Stimulated activated CD4-positive, alpha-beta T cell treated with anti-CD3 and anti-CD28 coated beads, Interleukin-4, amount 100 ng/mL, for 1 hour (primary cell): ENCODE measurements at places on chromosomes 2 and 18.

GRCh38 chr18:44693030-44693784, 12.5 kb downstream of the SETBP1 start:
- DNase-seq: no peak

- DNase-seq: peak; percentile 42
Measured at GRCh38 chr18:13629841-13630715, 96.3 kb downstream of the FAM210A start.

GRCh38 chr2:135708159-135708558, 33.5 kb upstream of the UBXN4 start:
- DNase-seq: no peak

DNA sequence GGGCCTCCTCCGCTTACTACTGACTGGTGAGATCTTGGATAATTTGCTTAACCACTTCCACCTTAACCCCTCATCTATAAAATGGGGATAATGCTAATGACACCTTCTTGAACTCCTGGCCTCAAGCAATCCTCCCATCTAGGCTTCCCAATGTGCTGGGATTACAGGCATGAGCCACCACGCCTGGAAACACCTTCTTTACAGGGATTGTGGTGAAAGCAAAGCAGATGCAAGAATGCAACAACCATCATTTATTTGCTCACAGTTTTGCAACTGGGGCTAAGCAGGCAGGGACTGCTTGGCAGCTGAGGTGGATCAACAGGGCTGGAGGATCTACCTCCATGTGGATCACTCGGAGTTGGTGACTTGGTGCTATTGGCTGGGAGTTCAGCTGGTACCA, 76.2 kb upstream of the ZNF532 start:
- no peak for DNase-seq

DNA sequence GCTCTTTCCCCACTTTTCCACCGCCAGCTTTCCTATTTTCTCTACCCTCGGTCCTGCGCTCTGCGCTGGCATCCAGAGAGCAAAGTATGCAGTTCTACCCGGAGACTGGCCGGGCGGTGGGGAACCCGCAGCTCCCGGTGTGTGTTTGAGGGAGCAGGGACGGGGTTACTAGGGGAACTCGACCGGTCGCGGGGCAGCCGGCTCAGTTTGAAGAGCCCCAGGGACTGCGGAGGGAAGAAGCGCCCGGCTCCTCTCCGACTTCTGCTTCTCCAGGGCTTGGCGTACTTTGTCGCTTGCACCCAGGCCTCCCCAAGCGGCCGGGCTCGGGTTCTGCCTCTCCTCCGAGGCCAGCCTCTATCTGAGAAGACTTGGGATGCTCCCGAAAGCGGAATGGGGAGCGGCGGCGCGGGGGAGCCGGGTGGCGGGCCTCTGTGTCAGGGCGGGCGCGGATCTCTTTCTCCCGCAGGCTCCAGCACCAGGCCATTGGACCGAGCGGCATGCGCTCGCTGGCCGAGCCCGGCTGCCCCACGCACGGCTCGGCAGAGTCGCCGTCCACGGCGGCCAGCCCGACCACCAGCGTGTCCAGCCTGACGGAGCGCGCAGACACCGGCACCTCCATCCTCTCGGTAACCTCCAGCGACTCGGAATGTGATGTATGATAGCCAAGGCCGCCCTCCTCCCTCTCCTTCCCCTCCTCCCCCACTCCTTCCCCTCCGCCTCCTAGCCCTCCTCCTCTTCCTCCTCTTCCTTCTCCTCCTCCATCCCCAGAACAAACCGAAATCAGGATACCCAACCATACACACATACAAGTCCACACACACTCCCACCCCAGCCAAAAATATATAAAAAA, 2.8 kb downstream of the SIX3 start:
- no peak for DNase-seq

DNA sequence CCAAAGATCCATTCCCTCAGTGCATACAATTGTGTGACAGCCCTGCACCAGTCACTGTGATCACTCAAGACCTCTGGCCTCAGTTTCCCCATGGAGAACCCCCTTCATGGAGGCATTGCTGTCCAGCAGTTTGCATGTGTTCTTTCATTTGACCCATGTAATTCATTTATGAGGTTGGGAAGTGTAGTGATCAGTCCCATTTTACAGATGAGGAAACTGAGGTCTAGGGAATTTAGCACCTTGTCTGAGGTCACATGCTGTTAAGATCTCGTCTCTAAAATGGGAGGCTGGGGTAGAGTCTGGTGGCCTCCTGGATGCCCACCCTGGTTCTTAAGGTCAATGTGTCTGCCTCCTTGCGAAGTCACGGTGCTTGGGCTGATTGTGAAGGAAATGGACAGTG, 19.1 kb downstream of the LDLRAD4 start:
- DNase-seq: no peak

- DNase-seq: no peak
Measured at GRCh38 chr2:205712508-205712907, 30.2 kb downstream of the NRP2 start.

DNA sequence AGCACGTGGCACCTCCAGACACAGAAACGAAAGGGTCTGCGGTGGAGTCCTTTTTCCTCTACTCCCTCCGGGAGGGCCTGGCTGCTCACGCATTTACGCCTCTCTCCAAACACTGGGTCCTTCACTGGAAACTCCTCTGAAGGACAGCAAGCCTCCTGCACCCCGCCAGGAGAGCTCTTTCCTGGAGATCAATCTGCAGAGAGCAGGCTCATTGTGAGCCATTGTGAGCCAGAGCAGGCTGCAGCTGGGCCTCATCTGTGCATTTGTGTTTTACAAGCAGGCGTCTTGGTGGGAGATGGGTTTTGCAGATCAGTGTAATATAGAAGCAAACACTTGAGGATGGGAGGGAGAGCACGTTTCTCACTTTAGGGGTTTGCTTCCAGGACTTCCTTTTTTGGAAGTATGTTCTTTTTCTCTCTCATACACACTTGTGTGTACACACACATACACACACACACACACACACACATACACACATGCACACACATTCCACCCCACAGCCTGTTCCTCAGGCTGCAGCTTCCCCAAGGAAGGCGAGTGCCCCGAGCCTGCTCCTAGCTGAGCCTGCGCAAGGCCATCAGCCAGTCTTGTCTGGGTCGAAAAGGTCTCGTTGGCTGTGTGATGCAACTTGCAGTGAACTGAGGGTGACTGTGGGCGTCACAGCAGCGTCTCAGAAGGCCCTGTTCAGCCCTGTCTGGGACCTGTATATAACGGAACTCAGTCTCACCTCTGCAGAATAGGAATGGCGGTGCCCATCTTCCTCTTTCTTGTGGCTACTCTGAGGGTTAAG, 163.5 kb downstream of the GLI2 start:
- DNase-seq: no peak
